ENCODE measurements at places on chromosomes 11 and 22.

DNA sequence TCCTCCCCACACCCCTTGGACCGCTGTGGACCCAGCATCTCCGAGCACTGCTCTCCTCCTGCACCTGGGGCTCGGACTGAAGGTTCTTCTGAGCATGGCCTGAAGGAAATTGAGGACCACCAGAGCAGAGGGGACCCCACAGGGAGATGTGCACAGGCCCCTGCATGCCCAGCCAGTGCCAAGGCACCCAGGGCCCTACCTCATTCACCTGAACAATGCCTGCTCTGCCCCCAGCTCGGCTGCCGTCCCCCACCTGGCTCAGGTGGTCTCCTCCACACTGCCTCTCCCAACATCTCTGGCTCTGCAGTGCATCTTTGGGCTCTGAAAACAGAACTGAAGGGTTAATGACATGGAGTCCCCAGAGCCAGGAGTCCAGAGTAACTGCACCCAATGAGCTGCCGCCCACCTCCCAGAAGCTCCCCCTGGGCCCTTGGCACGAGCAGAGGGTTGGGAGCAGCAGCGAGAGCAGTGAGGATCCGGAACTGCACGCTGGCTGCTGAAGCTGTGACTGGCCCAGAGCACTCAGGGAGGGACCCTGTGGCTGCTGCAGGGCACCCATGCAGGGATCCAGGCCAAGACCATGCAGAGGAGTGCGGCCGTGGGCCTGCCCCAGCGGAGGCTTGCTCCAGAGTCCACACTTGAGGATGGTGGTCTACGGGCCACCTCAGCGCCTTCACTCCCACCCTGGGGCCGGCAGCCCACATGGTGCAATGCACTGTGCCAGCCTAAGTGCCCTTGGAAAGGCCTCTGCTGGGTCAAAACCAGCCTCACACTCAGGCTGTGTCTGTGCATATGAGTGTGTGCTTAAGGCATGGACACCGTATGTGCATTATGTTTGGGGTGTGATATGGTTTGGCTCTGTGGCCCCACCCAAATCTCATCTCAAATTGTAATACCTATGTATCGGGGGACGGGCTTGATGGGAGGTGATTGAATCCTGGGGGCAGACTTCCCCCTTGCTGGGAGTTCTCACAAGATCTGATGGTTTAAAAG, 686.1 kb downstream of the TBC1D22A start:
- DNase-seq: no peak

GRCh38 chr22:46303347-46303965, 6.8 kb downstream of the GTSE1 start:
- no peak for DNase-seq

DNA sequence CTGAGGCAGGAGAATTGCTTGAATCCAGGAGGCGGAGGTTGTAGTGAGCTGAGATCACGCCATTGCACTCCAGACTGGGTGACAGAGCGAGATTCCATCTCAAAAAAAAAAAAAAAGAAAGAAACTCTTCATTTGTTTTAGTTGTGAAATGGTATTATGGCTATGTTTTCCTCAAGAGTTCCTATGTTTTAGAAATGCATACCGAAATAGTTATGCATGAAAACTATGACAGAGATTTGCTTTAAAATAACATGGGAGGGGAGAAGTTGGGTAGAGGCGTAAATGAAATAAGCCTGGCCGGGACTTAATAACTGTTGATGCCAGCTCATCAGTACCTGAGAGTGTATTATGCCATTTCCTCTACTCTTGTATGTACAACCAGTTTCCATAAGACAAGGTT, 48.3 kb downstream of the FEZ1 start:
- DNase-seq: no peak

- no peak for DNase-seq
These were observed 21.0 kb upstream of the MS4A6E start for GRCh38 chr11:60305906-60306619.

DNA sequence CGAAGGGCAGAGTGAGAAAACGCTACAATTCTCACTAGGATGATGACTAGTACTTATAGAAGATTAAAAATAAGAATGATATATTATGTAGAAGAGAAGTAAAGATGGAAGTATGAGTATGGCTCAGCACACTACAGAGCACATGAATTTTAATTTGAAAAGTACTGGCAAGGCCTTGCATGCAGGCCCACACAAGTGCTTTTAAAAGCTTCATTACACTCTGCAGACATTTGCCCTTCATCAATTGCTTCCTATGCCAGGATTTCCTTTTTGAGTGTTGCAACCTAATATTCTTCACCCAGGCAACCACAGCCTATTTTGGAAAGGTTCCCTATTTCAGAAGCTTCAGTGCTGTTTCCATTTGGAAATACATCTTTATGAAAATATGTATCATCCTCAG, 81.1 kb downstream of the LARGE2 start:
- DNase-seq: no peak

DNA sequence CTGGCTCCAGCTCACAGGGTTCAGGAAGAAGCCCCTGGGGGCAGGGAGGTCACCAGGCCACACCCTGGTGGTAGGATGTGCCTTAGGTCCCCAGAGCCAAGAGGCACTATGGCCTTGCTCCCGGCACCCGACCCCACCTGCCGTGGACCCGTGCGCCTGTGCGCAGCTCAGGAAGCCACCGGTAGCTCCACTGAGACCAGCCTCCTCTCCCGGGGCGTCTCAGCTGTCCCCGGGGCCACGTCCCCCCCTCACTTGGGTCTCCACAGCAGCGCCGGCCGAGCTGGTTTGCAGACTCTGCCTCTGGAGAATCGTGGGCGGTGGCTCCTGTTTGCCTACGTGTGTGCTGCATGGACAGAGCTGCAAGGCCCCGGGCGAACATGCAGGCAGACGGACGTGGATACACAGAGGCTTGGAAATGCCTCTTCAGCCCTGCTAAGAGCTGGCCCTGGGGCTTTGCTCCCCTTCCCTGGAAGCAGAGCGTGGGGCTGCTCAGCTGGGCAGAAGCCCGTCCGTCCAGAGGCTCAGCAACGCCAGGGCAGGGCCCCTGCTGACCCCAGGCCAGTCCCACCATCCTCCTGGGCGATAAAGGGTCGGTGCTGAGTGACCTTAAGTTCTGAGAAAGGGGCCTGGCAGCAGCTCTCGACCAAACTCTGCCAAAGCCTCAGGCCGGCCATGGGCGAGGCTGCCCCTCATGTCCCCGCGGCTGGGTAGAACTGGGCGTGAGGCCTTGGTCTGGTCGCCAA, 15.3 kb upstream of the MUC5B start:
- no peak for DNase-seq

DNA sequence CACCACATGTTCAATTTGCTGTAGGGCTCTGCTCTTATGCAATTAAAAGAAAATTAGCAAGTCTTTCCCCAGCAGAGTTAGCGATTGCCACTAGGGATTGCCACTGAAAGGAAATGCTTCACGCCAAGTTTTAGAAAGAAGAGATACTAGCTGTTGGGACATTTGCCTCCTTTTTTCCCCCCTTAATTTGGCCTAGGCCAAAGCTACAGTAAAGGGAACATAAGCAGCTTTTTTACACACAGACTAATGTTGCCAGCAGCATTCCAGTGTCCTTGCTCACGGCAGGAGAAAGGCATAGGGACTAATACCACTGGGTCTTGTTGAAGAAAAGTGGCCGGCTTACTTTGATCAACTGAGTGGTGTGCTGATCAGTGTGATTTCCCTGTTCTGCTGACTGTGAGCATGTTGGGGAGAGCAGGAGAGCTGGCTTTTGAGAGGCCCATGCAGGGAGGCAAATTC, 71.2 kb downstream of the PHF21A start:
- no peak for DNase-seq

DNA sequence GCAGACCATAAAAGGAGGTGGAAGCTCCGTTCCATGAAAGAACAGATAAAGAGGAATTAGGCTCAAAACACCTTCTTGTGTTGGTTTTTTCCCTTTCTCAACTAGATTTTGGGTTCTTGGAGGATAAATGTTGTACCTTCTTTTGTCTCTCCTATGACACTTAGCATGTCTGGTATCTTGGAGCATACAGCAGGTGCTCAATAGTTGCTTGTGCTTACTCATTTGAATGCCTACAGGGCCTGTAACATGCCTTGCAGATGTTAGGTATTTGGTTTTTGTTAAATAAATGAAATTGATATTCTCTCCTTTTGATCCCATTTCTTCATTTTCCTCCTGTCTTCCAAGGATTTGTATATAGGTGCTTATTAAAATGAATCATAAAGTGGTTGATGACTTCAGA, 16.4 kb upstream of the PLET1 start:
- DNase-seq: no peak

DNA sequence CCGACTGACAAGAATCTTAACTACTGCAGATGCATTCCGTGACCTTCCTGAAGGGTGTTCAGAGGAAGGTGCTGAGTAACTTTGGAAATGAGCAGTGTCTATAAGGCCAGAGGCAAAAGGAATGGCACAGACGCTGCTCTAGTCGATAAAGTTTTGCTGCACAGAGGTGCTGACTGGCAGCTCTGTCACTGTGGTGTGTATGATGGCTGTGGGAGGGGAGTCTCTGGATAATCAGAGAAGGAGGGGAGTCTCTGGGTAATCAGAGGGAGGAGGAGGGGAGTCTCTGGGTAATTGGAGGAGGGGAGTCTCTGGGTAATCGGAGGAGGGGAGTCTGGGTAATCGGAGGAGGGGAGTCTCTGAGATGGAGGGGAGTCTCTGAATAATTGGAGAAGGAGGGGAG, 18.4 kb downstream of the PTDSS2 start:
- no peak for DNase-seq
